ENCODE measurements at places on chromosomes 3 and 15. TPM values are rescaled to one million over a fixed set of nuclear protein-coding genes. Genes with fewer than 3 reads are reported as not detected.

The GOLGA8A gene
- total RNA-seq, result 61.1 TPM

The DZIP1L gene
- 14.6 TPM for total RNA-seq

The PEAK1 gene
- total RNA-seq, result 91.9 TPM

The SLC51A gene
- not detected for total RNA-seq

The KIF7 gene
- 11.3 TPM for total RNA-seq

The CIAO2A gene
- total RNA-seq, result 55.3 TPM

The PIGZ gene
- 5.1 TPM for total RNA-seq

The GRM7 gene
- total RNA-seq, result not detected

The RBP2 gene
- not detected for total RNA-seq

The RIOX2 gene
- 30.5 TPM for total RNA-seq

The SPINK8 gene
- total RNA-seq, result not detected

The TM4SF4 gene
- not detected for total RNA-seq

The CAV3 gene
- total RNA-seq, result not detected

The ATP11B gene
- 49.3 TPM for total RNA-seq

The TMCO5A gene
- total RNA-seq, result not detected

The PYGO1 gene
- total RNA-seq, result 7.6 TPM

The DISP2 gene
- total RNA-seq, result 1.2 TPM

The CCR9 gene
- not detected for total RNA-seq

The MUSTN1 gene
- 2.2 TPM for total RNA-seq

The C3orf70 gene
- 0.18 TPM for total RNA-seq

The WNT7A gene
- not detected for total RNA-seq

The LHFPL4 gene
- total RNA-seq, result not detected

The PRSS50 gene
- not detected for total RNA-seq

The RFTN1 gene
- total RNA-seq, result 45.1 TPM

The TIMP4 gene
- 0.40 TPM for total RNA-seq

The TEX55 gene
- total RNA-seq, result not detected

The LRRC34 gene
- total RNA-seq, result 2.5 TPM

The SHF gene
- 5.2 TPM for total RNA-seq

The ANKUB1 gene
- not detected for total RNA-seq

The GREM1 gene
- total RNA-seq, result 0.44 TPM

The IL16 gene
- total RNA-seq, result 2.1 TPM

The ZBTB47 gene
- total RNA-seq, result 14.5 TPM

The TUSC7 gene
- not detected for total RNA-seq

The CAMP gene
- not detected for total RNA-seq

All from endothelial cell of umbilical vein (primary cell).